Activated CD4-positive, CD25-positive, alpha-beta regulatory T cell treated with anti-CD3 and anti-CD28 coated beads, Interleukin-2, amount 50 U/mL, for 16 hours (primary cell): ENCODE measurements at places on chromosomes 11 and 22.
A peak's percentile ranks its signal among the peaks of the same experiment; 100 is the strongest.

GRCh38 chr22:26321469-26321913, 107.6 kb upstream of the ASPHD2 start:
- no peak for DNase-seq

- DNase-seq: no peak
Observed at GRCh38 chr11:130515829-130516553, 67.5 kb downstream of the ADAMTS15 start.

GRCh38 chr11:132751516-132752250, 780.6 kb downstream of the OPCML start:
- DNase-seq: no peak

DNA sequence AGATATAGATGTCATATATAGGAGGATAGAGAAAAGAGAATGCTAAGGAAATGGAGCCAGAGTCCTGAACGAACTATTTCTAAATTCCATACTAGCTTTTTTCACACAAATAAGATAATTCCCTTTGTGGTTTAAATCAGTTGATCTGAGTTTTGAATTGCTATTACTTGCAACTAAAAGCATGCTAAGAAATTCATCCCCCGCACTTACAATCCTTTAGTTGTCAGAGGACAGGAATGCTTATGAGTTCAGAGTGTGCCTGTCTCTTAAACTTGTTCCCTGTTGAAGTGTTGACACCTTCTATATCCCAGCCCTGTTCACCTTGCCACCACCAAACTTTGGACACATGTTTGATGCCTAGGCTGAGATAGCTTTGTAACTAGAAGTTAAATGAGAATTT, 406.2 kb downstream of the METTL15 start:
- no peak for DNase-seq

- DNase-seq: no peak
Observed at GRCh38 chr11:8067929-8068575, 13.0 kb upstream of the TUB start.

GRCh38 chr11:48683226-48683720, 194.7 kb downstream of the OR4A47 start:
- no peak for DNase-seq

DNA sequence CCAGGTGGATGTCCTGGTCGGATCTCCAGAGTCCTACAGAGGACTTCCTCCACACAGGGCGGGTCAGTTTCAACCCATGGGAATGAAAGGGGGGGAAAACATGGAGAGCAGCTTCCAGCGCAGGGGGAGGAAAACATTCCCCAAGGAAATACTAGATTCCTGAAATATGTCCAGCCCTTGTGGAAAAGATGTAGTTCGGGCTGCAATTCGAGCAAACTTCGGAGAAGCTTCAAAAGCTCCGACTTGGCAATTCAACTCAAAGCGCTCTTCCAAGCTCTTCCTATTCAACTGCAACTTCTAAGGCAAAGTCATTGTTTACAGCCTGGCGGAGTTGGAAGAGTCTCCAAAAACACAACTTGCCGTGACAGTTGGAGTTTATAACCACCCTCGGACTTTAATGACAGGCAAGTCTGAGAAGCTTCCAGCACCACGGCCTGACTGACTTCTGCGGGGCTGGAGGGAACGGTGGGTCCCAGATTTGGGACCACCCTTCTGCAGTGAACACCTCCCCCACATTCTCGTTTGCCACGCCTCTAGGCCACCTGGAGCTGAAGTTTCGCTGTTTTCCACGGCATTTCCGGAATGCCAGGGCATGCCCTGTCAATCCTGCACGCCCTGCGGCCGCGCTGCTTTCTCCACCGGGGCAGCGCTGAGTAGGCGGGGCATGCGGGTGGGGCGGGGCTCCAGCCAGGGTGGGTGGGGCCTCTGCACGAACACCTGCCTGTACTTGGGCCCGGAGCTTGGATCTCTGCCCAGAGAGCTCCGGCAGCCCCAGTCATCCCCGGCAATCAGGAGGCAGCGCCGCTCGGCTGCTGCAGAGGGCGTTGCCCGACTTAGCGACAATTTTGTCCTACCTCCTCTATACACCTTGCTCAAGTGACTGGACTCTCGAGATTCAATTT, 49.0 kb upstream of the BIRC3 start:
- DNase-seq: peak; percentile 33

- no peak for DNase-seq
Observed at GRCh38 chr11:125369808-125370207, 126.3 kb downstream of the FEZ1 start.

GRCh38 chr22:27829620-27830019, 28.1 kb upstream of the MN1 start:
- DNase-seq: no peak

- no peak for DNase-seq
Observed at GRCh38 chr11:38842991-38843390, 2245.0 kb upstream of the RAG2 start.

- no peak for DNase-seq
Observed at GRCh38 chr22:47512617-47513016, 750.2 kb downstream of the TBC1D22A start.

- no peak for DNase-seq
Observed at GRCh38 chr11:20022363-20023081, 137.8 kb downstream of the DBX1 start.

GRCh38 chr11:59284773-59285129, 72.0 kb upstream of the MPEG1 start:
- DNase-seq: no peak

DNA sequence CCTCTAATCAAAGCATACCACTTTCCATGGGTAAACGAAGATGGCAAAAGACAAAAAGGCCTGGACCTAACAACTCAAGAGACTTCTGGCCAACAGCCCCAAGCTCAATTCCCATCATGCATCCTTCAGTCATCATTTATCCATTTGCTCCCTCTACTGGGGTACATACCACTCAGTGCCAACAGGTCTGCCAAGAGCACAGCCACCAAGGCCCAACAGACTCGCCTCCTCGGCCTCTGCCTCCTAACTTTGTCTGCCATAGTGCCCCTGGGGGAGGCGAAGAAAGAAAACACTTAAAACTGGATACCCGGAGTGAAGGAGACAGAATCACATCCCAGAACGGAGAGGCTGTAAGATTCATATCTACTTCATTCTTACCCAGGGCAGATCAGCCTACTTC, 1.1 kb downstream of the HYOU1 start:
- DNase-seq: no peak

DNA sequence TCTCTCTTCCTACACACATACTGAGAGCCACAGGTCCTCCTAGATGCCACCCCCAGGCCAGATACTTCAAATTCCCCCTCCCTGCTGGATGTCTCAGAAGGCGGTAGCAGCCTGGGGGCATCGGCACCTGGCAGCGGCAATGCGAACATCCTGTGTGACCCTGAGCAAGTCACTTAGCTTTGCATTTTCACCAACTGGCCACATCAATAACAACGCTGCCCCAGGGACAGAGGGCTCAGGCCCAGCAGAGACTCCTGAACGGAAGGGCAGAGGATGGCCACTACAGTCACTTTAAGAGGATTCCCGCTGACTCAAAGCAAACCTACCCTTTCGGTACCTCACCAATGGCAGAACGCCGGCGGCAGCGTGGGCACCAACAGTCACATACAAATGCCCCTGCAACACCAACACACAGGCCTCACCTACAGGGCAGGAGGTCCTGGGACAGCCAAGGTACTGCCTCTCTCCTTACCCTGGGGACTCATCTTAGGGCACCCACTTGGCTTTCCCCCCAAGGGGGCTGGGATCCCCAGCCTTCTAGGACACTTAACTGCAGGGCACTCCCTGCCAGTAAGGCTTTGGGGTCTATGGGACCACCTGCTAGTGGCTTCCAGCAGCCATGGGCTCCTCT, 1.6 kb downstream of the LMO1 start:
- no peak for DNase-seq

GRCh38 chr11:119860561-119861094, 131.6 kb upstream of the NECTIN1 start:
- DNase-seq: no peak

- DNase-seq: no peak
Observed at GRCh38 chr22:48338793-48339705, 1488.6 kb downstream of the BRD1 start.

DNA sequence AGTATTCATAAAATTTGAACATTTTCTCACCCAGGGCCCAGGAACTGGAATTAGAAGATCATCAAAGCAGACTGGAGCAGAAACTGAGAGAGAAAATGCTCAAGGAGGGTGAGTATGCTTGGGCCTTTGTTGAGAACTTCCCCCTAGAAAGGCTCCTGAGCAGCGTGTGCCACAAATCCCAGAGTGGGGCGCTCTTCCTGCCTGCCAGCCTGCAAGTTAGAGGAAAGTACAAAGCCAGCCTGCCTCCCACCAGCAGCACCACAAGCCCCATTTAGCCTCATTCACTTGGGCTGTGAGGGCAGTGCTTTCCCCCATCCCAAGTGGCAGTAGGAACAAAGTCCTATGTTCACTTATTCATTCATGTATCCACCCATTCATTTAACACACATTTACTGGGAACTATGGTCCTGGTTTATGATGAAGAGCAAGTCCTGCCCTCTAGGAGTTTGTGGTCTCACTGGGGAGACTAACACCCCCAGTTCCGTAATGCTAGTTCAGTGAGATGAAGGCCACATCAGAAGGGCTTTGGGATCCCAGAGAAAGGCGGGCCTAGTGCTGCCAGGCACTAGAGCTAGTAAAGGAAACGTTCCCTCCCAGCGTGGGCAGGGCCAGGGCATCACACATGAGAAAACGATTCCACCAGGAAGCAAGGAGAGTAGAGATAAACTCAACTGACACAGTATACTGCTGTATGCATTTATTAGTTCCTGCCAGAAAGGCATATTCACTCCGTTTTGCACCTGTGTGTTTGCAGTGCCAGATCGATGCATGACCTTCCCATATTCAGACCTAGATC, 22.4 kb upstream of the PARVA start:
- no peak for DNase-seq

- no peak for DNase-seq
Observed at GRCh38 chr11:120883404-120884080, 140.4 kb upstream of the TBCEL start.

- no peak for DNase-seq
Observed at GRCh38 chr11:565921-566509, 5.2 kb downstream of the RASSF7 start.

- no peak for DNase-seq
Observed at GRCh38 chr11:31834237-31834636, 23.1 kb upstream of the PAX6 start.

- no peak for DNase-seq
Observed at GRCh38 chr11:18203723-18204122, 31.1 kb downstream of the MRGPRX4 start.

DNA sequence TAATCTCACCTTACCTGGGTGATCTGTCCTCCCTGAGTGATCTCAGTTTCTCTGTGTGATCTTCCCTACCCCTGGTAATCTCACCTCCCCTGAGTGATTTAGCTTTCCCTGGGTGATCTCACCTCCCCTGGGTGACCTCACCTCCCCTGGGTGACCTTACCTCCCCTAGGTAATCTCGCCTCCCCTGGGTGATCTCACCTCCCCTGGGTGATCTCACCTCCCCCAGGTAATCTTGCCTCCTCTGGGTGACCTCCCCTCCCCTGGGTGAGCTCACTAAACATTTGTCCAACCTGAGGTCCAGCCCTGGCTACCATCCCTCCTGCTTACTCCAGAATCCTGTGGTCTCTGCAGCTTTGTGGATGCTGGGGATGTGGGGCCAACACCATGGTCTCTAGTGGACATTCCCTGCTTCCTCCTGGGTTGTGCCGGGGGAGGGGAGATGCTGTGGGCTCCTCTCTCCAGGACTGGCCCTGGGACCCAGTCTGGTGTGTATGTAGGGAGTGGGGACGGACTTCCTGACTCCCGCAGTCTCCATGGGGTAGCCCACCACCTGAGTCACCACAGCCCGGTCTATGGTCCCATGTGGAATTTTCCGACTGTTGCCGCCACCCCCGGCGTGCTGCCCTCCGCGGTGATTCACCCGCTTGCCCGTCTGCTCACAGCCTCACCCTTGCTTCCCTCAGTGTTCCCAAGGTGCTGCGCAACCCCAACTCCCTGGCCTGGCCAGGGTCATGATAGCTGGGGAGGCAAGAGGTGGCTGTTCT, 9.9 kb downstream of the LSP1 start:
- no peak for DNase-seq

DNA sequence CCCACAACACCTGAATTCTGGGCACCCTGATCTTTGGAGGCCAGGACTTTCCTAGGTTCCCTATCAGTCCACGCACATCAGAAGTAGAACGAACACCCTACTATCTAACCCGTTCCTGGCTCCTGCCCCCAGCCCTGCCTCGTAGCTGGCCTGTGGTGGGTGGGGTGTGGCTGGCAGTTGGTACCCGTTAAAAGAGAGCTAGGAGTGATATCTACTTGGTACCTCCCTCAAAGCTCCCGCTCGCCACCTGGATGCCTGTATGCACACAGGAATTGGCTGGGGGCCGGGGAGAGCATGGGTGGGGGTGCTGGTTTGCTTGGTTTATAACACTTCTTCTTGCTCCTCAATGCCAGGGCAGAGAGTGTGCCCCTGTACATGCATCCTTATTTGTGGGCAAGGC, 14.0 kb upstream of the NECTIN1 start:
- DNase-seq: no peak

GRCh38 chr11:115607621-115608221, 103.5 kb upstream of the CADM1 start:
- DNase-seq: no peak

DNA sequence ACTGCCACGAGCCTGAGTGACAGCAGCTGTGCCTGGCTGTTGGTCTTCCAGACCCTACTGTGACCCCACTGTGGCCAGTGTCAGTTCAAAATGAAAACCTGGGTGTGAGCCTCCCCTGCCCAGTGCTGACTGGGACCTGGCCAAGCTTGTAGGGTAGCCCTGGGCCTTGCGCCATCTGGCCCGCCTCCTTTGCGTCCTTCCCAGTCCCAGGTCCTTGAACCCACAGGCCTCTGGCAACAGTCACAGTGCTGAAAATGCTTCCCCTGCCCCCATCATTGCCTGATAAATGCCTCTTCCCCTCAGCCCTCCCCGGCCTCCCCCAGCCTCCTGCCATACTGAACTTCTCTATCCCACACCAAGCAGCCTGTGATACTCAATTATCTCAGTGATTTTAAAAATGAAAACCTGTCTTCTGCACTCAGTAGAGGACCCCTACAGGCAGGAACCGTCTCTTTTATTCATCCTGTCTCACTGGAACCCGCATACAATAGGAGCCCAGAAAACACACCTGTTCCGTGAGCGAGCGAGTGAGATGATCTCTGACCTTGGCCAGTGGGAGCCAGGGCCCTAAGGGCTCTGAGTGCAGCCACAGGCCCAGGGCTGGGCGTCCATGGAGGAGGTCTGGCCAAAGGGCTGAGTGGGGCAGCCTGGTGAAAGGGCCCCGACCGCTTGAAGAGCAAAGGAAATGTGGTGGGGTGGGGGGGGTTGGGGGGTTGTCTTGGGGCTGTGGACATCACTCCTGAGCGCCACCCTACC, 49.7 kb upstream of the TTLL12 start:
- DNase-seq: no peak

- DNase-seq: no peak
Observed at GRCh38 chr11:128809128-128809527, 58.0 kb downstream of the KCNJ1 start.
